H1 (cell line): ENCODE measurements at places on chromosomes 12 and 14. TPM values are rescaled to one million over a fixed set of nuclear protein-coding genes. Genes with fewer than 3 reads are reported as not detected.

DNA sequence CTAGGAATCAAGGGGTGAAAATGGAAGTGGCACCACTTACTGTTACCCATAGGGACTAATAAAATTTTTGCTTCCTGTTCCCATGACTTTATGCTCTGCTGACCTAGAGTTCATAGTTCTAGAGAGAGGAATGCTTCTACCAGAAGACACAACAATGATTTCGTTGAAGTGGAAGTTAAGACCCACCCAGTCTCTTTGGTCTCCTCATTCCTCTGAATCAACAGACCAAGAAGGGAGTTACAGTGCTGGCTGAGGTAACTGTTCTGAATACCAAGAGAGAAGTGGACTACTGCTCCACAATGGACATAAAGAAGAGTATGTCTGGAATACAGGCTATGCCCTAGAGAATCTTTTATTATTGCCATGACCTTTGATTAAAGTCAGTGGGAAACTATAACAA is 23.5 kb upstream of the DYRK2 start:
- no peak overlapping the region for H3K4me3 ChIP-seq
- DNase-seq: no peak
- no peaks in the 10 kb centered on the region for H3K27me3 ChIP-seq
- H3K27ac ChIP-seq: no peak overlapping the region

- no peak for DNase-seq
- no peaks in the 10 kb centered on the region for H3K36me3 ChIP-seq
- H3K4me3 ChIP-seq: no peak overlapping the region
- H3K27ac ChIP-seq: no peak overlapping the region
Measured at GRCh38 chr14:33280646-33281045, 342.0 kb downstream of the NPAS3 start.

GRCh38 chr14:68792678-68792978 is 239 bp downstream of the ZFP36L1 start:
- H3K27ac ChIP-seq: peak overlapping the region; percentile 96
- no peak for DNase-seq
- peaks cover 18% of the 10 kb centered on the region for H3K36me3 ChIP-seq
- no peaks in the 10 kb centered on the region for H3K27me3 ChIP-seq
- H3K4me3 ChIP-seq: peak overlapping the region; percentile 99

The SYT10 gene
- total RNA-seq: 2.6 and 3.2 TPM in 2 replicates

The OAS3 gene
- total RNA-seq: 0.73 and 1.1 TPM in 2 replicates

GRCh38 chr12:103012884-103013283 is 55.4 kb downstream of the ASCL1 start:
- no peaks in the 10 kb centered on the region for H3K36me3 ChIP-seq
- H3K27ac ChIP-seq: no peak overlapping the region
- peaks cover 6% of the 10 kb centered on the region for H3K4me1 ChIP-seq
- H3K27me3 ChIP-seq: no peaks in the 10 kb centered on the region
- peak overlapping the region; percentile 33 for H3K4me3 ChIP-seq
- DNase-seq: peak; percentile 23

GRCh38 chr14:79649856-79650255 is 561.4 kb downstream of the DIO2 start:
- no peaks in the 10 kb centered on the region for H3K4me1 ChIP-seq
- H3K36me3 ChIP-seq: no peaks in the 10 kb centered on the region
- DNase-seq: no peak
- no peaks in the 10 kb centered on the region for H3K27me3 ChIP-seq
- H3K4me3 ChIP-seq: no peak overlapping the region

GRCh38 chr12:55830601-55831446 is 1.4 kb upstream of the DNAJC14 start:
- no peaks in the 10 kb centered on the region for H3K27me3 ChIP-seq
- H3K4me1 ChIP-seq: peaks cover 4% of the 10 kb centered on the region
- no peaks in the 10 kb centered on the region for H3K36me3 ChIP-seq
- H3K27ac ChIP-seq: peak overlapping the region; percentile 92
- H3K4me3 ChIP-seq: peak overlapping the region; percentile 81

The NOXRED1 gene
- total RNA-seq: 0.48 TPM in 1 of 2 replicates, not detected in the other

DNA sequence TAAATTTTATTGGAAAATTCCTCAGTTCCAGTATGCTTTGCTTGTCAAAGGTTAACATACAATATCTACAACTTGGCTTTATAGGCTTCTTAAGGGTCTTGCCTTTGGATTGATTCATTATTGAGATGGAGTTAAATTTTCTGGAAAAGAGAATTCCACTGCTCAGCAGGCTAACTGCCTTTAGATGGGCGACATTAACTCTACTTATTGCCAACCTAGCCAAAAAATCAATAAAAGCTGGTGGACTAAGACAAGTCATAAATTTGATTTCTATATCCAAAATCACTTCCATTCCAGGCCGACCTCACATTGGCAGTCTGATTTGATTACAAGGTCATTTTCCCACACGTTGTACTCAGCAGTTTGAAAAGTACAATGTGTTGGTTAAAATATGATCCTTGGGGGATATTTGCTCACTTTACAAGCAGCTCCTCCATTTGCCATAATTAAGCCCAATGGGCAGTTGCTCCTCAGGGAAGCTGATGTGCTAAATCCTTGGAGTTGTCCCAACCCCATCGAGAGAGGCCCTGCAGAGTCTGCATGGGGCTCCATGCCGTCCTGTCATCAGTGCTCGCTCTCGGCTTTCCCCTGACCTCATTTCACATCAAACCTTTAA is 36.1 kb upstream of the CRY1 start:
- no peaks in the 10 kb centered on the region for H3K36me3 ChIP-seq
- H3K4me1 ChIP-seq: peaks cover 4% of the 10 kb centered on the region; the same call in 1 of the 2 replicates
- H3K4me3 ChIP-seq: no peak overlapping the region
- H3K27ac ChIP-seq: no peak overlapping the region
- H3K27me3 ChIP-seq: no peaks in the 10 kb centered on the region

- H3K4me1 ChIP-seq: no peaks in the 10 kb centered on the region
- H3K4me3 ChIP-seq: no peak overlapping the region
- H3K27me3 ChIP-seq: no peaks in the 10 kb centered on the region
- H3K27ac ChIP-seq: no peak overlapping the region
- DNase-seq: no peak
Measured at GRCh38 chr12:19893514-19893913, 454.2 kb downstream of the AEBP2 start.

The CFAP54 gene
- 0.17 and 0.42 TPM in 2 replicates for total RNA-seq

The NINJ2 gene
- total RNA-seq: not detected in 2 replicates

DNA sequence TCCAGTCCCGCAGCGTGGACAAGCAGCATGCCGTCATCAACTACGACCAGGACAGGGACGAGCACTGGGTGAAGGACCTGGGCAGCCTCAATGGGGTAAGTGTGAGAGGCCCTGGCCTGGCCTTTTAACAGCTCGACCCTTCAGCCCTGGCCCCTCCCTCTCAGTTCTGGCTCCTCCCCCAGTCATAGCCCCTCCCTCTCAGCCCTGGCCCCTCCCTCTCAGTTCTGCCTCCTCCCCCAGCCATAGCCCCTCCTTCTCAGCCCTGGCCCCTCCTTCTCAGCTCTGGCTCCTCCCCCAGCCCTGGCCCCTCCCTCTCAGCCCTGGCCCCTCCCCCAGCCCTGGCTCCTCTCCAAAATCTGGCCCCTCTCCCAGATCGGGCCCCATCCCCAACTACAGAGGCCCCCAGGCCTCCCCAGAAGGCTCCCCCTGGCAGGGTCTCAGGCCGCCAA is 11.2 kb downstream of the CEP170B start:
- H3K27me3 ChIP-seq: no peaks in the 10 kb centered on the region
- H3K4me3 ChIP-seq: no peak overlapping the region
- H3K4me1 ChIP-seq: no peaks in the 10 kb centered on the region
- no peak overlapping the region for H3K27ac ChIP-seq

The TPPP2 gene
- 0.34 TPM in 1 of 2 replicates, not detected in the other for total RNA-seq
